HCEC 1CT (cell line): ENCODE measurements at places on chromosomes 2 and 18.

DNA sequence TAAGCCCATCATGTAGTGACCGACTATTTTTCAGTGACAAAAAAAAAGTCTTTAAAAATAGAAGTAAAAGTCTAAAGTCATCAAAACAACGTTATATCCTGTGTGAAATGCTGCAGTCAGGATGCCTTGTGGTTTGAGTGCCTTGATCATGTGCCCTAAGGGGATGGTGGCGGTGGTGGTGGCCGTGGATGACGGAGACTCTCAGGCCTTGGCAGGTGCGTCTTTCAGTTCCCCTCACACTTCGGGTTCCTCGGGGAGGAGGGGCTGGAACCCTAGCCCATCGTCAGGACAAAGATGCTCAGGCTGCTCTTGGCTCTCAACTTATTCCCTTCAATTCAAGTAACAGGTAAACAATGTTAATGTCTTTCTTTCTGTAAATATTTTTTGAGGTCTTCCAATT lies at the start of gene CD28:
TSS of gene CD28 (plus strand) at position 237 of the 400 bp plus-strand sequence. CDS start at position 295, 58 bp downstream.
- no peak for DNase-seq

GRCh38 chr2:20224716-20225293 lies at the start of gene SDC1:
SDC1 (minus strand) TSS chr2:20225130; CDS start chr2:20224867, 263 bp downstream.
- DNase-seq, result peak; percentile 55

GRCh38 chr2:88658881-88659537 lies 31.7 kb upstream of the EIF2AK3 start:
- peak; percentile 13 for DNase-seq

DNA sequence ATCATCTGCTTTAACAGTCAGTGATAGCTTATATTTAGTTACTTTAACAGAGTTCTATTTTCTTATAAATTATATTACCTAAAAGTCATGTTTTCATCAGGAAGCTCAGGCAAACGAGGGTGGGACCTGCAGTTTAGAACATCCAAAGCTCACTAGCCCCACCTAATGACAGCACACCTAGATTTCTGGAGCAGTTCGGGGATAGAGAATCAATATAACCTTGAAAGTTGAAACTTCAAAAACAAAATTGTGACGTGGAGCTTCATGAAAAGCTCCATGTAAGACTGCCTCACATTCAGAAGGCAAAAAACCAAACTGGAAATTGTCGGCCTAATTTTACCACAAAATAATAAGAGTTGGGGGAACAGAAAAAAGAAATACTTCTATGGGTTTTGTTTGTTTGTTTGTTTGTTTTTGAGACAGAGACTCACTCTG lies 185.9 kb upstream of the CCDC150 start:
- peak; percentile 47 for DNase-seq
